Bronchus fibroblast of lung (primary cell): ENCODE measurements at places on chromosomes 12 and 14. TPM values are rescaled to one million over a fixed set of nuclear protein-coding genes. Genes with fewer than 3 reads are reported as not detected.

Gene PPFIA2
- 0.67 and 2.4 TPM in 2 replicates for total RNA-seq

Gene FBRSL1
- total RNA-seq: 12.1 and 12.2 TPM in 2 replicates

Gene PPP1R1A
- total RNA-seq: not detected in 2 replicates

Gene DIO3
- not detected in 2 replicates for total RNA-seq

Gene CCDC88C
- total RNA-seq: 0.59 and 0.67 TPM in 2 replicates

Gene ATXN3
- total RNA-seq: 4.6 and 17.0 TPM in 2 replicates

Gene JAG2
- 0.30 and 0.50 TPM in 2 replicates for total RNA-seq

Gene PRH2
- 0.30 TPM in 1 of 2 replicates, not detected in the other for total RNA-seq

Gene CCDC38
- total RNA-seq: not detected in 2 replicates

Gene TESPA1
- not detected in 2 replicates for total RNA-seq

Gene PGF
- total RNA-seq: 0.67 and 1.6 TPM in 2 replicates

Gene SMAGP
- total RNA-seq: 23.2 and 30.5 TPM in 2 replicates

Gene IL23A
- 0.15 TPM in 1 of 2 replicates, not detected in the other for total RNA-seq

Gene SERPINA3
- 1.8 and 2.1 TPM in 2 replicates for total RNA-seq

Gene KRT79
- total RNA-seq: not detected in 2 replicates

Gene CLEC1A
- total RNA-seq: not detected in 2 replicates

Gene POTEM
- not detected in 2 replicates for total RNA-seq

Gene CACNB3
- total RNA-seq: 20.4 and 26.1 TPM in 2 replicates

Gene DNAH10
- under 0.01 TPM in 2 replicates for total RNA-seq

Gene ACVRL1
- total RNA-seq: 11.3 and 20.2 TPM in 2 replicates

Gene TMCC3
- 0.74 and 1.2 TPM in 2 replicates for total RNA-seq

Gene PLA2G1B
- not detected in 2 replicates for total RNA-seq

Gene CFAP54
- 0.34 and 0.59 TPM in 2 replicates for total RNA-seq

Gene MYH7
- total RNA-seq: not detected in 2 replicates

Gene FAM90A1
- 0.15 and 0.17 TPM in 2 replicates for total RNA-seq

Gene FOXA1
- under 0.01 TPM in 1 of 2 replicates, not detected in the other for total RNA-seq

Gene MRPS35
- total RNA-seq: 48.0 and 50.6 TPM in 2 replicates

Gene AVPR1A
- total RNA-seq: not detected in 2 replicates

Gene C12orf54
- total RNA-seq: not detected in 2 replicates

Gene A2M
- total RNA-seq: 4.4 and 5.6 TPM in 2 replicates

Gene ESPL1
- total RNA-seq: 12.4 and 13.2 TPM in 2 replicates

Gene KRT8
- 27.1 TPM in 2 replicates for total RNA-seq

Gene OR4K15
- total RNA-seq: not detected in 2 replicates

Gene AQP5
- not detected in 2 replicates for total RNA-seq

Gene ATXN2
- total RNA-seq: 13.7 and 19.2 TPM in 2 replicates

Gene STAC3
- total RNA-seq: 0.50 and 0.59 TPM in 2 replicates

Gene C12orf50
- total RNA-seq: not detected in 2 replicates

Gene HOTAIR
- total RNA-seq: not detected in 2 replicates
